ENCODE measurements at places on chromosomes 11 and 22.

- no peak for DNase-seq
Measured at GRCh38 chr11:45320371-45320770, 34.2 kb upstream of the SYT13 start.

DNA sequence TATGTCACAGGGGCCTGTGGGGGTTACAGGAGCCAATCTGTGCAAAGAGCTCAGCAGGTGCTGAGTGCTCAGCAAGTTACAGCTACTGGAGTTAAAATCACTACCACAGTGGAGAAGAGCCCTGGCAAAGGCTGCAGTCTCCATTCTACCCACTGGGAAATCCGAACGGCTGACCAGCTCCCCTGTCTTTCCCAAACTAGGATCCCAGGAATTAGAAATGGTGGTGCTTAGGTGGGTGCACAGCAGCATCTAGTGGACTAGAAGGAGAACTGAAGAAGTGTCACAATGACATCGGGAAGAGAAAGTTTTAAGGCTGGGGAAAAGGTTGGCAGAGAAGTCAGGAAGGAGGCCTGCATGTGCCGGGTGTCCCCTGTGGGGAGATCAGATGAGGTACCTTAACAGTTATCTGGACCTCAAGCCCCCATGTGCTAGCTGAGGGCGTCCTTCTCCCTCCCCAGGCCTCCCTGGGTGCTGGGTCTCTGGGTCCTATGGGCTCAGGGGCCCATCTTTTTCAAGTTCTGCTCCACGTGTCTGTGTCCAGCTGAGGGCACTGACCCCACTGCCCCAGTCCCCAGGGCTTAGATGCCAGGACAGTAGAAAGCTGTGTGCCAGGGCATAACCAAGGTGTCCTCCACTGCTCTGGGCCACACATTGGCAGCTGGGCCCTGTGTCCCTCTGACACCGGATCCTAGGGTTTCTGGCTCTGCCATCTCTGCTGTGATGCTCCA lies 1.9 kb downstream of the PIWIL3 start:
- no peak for DNase-seq

- no peak for DNase-seq
Measured at GRCh38 chr11:110207123-110207522, 89.3 kb downstream of the RDX start.

- no peak for DNase-seq
Measured at GRCh38 chr11:73271936-73272679, at the start of gene P2RY6. Gene P2RY6, plus strand, starts transcription at chr11:73272338. Its CDS starts 24,181 bp downstream, at chr11:73296519.

DNA sequence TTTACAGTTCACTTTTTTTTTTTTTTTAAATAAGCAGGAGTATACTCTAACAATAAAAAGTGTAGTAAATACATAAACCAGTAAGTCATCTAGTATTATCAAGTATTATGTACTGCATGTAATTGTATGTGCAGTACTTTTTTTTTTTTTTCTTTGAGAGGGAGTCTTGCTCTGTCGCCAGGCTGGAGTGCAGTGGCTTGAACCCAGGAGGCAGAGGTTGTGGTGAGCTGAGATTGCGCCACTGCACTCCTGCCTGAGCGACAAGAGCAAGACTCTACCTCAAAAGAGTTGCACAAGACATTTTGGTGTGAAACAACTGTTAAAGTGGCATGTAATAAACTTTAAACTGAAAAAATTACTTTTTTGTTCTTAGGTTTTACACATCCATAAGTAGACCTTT lies 16.7 kb downstream of the BCL2L13 start:
- no peak for DNase-seq

DNA sequence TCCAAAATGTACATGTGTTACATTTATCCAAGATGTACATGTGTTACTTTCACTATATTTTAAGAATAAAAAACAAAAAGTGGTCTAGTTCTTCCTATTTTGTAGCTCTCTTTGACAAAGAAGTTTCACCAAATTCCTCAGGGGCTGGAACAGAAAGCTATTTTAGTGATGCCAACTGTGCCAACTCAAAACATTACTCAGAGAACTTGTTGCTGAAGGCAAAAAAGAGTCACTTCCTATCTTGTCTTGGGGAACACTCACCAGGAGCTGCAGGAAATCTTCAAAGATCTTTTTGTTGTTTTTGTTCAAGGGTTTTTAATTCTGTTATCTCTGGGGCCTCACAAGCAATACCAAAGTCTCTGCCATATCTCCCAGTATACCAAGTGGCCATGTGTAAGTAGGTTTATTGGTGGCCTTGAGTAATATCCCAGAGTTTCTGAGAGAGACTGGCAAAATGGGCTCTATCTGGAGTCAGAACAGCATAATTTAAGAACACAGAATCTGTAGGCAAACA lies 13.6 kb upstream of the EED start:
- no peak for DNase-seq

- no peak for DNase-seq
Measured at GRCh38 chr11:126336138-126336541, 19.3 kb upstream of the ST3GAL4 start.

GRCh38 chr11:62138630-62139425 lies 15.0 kb downstream of the INCENP start:
- no peak for DNase-seq

Measured in stimulated activated CD8-positive, alpha-beta memory T cell treated with anti-CD3 and anti-CD28 coated beads, Interleukin-15, amount 100 ng/mL, for 24 hours (primary cell).